ENCODE measurements at places on chromosomes 2 and 18.

DNA sequence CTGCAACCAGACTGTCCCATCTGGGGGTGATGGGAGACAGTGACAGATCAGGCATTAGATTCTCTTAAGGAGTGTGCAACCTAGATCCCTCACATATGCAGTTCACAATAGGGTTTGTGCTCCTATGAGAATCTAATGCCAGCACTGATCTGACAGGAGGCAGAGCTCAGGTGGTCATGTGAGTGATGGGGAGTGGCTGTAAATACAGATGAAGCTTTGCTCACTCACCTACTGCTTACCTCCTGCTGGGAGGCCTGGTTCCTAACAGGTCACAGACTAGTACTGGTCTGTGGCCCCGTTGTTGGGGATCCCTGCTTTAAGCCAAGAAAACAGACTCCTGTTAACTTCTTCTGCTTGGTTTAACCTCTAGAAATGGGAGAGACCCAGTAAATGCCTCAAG, 3.2 kb downstream of the CYP27A1 start:
- DNase-seq: no peak

DNA sequence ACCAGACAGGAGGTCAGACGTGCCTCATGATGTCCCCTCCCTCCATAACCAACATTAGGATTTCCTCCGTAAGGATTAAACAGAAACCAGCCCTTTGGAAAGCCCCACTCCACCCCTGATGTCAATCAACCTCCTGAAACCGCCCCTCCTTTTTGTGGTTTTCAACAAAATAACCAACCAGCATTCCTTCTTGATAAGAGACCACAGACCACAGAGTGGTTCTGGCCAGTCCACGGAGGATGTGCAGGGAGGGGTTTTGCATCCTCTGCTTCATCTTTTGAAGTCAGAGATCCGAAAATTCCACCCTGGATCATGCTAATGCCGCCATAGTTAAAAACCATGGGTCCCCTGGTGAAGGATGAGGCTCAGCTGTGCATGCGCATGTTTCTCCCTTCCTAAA, 180.0 kb upstream of the CCDC150 start:
- no peak for DNase-seq

DNA sequence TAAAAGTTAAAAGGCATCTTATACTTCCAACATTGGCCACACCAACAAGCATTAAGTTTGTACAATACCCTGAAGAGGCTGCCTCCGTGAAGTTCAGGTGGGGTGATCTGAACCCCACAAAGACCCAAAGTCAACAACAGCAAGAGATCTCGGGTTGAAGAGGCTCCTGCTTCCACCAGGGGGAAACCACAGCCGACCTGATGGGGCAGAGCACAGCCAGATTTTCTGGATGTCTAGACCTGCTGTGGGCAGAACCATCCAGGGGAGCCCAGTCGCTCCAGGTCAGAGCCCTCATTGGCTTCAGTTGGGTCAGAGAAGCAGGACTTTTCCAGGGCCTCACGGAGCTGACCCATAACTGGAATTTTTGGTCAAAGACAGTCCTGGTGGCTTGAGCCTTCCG, 66.5 kb upstream of the ACKR3 start:
- DNase-seq: no peak

- DNase-seq: no peak
Observed at GRCh38 chr2:3704692-3705091, 1.3 kb downstream of the DCDC2C start.

- no peak for DNase-seq
Observed at GRCh38 chr2:134410831-134411231, 157.0 kb downstream of the MGAT5 start.

DNA sequence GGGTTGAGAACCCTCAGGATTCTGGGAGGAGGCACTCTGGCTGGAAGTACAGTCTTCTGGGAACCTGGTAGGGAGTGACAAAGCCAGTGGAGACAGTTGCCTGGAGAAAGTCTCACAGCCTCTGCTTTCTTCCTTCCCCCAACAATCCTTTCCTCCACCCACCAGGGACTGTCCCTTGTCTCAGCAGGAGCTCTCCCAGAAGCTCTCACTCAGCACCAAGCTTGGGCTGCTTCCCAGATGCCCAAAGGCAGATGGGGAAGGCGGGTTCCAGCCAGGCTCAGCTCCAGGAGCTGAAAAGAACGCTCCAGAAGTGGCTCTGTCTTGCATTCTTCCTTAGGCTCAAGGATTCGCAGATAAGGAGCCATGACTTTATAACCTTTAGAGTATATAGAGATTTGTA, 7.6 kb upstream of the NAGK start:
- DNase-seq: no peak

- no peak for DNase-seq
Observed at GRCh38 chr18:61998957-61999356, 106.2 kb upstream of the RNF152 start.

- DNase-seq: no peak
Observed at GRCh38 chr2:215698566-215698965, 262.7 kb upstream of the FN1 start.

DNA sequence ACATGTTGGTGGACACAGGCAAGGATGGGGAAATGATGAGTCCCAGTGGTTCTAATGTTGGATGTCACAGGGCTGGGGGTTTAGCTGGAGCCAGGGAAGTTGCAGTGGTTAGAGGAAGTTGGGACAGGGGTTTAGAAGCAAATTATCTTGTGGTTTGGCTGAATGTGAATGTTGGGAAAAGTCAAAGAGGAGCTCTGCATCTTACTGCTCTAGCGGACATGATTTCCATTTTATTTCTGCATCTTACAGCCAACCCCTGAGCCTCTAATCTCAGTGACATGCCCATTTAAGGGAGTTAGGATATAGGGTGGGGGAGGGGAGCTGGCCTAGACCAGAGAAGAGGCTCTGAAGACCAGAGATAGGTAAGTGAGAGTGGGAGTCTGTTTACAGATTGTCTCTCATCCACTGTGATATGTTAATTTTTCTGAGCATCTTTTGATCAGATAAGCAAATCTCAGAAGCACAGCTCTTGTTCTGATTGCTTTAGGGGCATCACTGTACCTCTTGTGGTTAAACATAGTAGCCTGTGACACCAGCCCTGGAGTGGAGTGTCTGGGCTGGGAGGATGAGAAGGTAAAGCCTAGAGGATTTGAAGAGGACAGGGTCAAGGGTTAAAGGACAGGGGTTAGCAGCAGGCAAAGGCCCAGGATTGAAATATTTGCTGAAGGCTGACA, 43.6 kb downstream of the SETBP1 start:
- DNase-seq: no peak

GRCh38 chr2:72819501-72819900, 6.3 kb downstream of the EXOC6B start:
- DNase-seq: no peak

DNA sequence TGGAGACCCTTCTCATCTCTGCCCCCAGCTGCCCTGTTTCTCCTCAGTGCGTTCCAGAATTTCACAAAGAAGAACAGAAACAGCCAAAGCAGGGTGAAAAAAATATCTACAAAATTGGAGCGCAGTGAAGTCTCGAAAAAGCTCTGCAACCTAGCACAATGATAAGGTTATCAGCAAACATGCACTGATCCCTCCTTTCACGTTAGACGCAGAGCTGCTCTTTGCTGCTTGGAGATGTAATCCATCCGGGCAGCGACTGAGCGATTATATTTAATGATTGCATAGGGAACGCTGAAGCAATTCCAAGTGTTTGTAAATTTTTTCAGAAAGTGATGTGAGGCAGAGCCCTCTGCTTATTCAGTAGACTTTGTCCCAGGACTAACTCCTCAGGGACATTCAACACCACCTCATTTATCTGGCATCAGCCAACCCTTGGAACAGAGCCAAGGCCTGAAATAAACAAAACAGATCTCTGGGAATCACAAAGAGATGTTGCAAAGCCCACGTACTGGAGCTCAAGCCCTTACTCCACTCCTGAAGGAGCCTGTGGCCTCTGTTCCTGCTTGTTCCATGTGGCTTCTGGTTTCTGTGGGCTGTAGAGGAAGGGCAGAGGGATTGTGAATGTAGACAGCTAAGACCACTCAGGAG, 172.6 kb upstream of the BCL2L11 start:
- no peak for DNase-seq

GRCh38 chr2:127012215-127012614, 94.7 kb downstream of the BIN1 start:
- DNase-seq: no peak

GRCh38 chr2:152587187-152587947, 129.9 kb downstream of the PRPF40A start:
- DNase-seq: no peak

DNA sequence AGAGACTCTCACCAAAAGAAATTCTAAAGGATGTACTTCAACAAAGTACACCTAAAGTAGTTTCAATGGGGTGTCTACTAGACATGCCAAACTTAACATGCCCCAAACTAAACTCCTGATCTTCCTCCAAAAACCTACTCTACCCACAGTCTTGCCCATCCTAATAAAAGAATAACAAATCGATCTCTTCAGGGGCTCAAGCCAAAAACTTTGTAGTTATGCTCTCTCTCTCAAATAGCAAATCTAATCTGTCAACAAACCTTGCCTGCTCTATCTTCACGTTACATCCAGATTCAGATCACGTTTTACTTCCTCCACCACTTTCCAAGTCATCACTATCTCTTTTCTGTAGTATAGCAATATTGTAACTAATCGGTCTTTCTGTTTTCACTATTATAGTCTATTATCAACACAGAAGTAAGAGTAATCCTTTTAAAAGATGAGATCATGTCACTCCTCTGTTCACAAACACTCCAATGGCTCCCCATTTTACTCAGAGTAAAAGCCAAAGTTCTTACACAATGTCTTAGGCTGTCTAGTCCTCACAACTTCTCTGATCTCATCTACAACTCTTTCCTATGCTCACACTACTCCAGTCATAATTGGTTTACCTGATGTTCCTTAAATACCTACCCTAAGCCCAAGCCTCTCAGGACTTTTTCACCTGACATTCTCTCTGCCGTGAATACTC, 79.9 kb downstream of the THADA start:
- DNase-seq: no peak

DNA sequence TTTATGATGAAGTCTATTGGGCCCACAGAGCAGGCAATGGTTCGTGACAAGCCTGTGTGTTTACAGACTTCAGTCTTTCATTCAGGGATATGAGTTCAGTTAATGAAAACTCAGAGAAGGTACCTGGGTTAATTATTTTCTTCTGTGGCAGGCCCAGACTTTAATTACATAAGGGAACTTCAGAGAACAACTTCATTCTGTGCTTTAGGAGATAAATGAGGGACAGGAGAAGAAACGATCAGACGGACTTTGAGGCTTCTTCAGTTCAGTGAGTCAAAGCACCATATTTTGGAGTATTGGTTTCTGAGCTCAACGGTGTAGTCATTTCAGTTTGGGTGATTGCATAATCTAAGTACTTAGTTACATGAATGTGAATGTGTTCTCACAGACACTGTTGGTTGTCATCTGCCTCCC, 203.0 kb upstream of the KCNJ3 start:
- no peak for DNase-seq

DNA sequence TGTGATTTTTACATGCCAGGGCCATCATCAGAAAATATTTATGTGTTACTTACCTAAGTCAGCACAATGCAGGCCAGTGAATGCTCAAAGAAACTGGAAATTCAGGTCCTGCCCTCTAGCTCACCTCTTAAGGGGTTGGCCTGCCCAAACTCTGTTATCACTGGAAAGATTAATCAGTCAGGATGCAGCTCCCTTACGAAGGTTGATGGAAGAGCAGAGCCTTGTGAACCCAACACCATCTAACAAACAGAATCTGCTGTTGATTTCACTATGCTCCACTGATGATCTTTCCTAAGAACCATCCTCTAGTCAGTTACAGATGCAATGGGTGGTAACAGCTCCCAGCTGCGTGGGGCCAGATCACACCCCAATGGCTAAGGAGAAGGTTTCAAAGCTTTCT, 38.2 kb downstream of the SOX11 start:
- no peak for DNase-seq

- DNase-seq: no peak
Observed at GRCh38 chr2:85990084-85990483, 101.3 kb upstream of the ST3GAL5 start.

DNA sequence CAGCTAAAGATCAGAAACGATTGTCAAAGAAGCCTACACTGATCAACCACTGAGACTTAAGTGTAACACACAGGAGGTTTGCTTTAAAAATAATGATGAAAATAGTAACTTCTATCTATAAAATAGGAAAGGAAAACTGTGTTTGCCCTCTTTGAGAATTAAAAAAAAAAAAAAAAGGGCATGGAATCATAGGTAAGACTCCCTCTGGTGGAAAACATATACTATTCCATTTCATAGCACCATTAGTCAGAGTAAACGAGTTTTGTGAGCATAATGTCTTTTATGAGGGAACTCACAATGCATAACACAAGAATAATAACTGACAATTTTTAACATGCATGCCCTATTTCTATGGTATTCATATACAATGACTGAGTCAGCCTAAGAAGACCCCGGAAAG, 36.3 kb downstream of the SLC35F5 start:
- peak; percentile 51 for DNase-seq

GRCh38 chr2:195656161-195656858, 716 bp upstream of the SLC39A10 start:
- no peak for DNase-seq

DNA sequence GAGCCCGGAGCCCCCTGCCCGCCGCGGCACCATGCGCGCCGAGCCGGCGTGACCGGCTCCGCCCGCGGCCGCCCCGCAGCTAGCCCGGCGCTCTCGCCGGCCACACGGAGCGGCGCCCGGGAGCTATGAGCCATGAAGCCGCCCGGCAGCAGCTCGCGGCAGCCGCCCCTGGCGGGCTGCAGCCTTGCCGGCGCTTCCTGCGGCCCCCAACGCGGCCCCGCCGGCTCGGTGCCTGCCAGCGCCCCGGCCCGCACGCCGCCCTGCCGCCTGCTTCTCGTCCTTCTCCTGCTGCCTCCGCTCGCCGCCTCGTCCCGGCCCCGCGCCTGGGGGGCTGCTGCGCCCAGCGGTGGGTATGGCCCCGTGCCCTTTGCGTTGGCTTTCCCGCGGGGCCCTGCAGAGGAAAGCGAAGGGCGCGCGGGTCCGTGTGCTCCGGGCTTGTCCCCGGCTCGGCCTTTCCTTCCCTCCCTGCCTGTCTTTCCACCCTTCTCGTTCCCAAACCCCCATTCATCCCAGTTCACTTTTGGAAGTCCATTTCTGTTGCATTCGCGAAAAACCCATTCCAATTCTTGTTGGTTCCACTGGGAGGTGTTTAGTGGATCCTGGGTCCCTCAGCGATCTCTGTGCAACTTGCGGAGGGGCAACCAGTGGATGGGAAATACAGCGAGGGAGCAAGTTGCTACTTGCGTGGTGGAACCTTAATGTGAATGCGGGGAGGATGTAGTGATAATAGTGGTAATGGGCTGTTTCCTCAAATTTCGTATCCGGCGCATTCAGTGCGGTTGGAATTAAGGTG, 599 bp downstream of the ADAM23 start:
- no peak for DNase-seq

DNA sequence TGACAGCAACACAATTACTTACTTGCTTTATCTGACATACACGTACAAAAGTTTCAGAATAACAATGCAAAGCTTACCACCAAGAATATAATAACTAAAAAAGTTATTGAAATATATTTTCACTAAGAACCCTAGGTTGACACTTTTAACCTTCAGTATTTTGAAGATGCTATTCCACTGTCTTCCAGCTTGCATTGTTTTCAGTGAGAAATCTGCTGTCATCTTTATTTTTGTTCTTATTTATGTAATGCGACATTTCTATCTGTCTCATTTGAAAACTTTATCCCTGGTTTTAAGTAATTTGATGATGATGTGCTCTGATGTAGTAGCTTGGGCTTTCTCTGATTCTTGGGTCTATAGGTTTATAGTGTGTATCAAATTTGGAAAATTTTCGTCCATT, 165.0 kb upstream of the SMIM21 start:
- DNase-seq: no peak

Data from NCI-H2081 treated with DMSO at 0.1 percent for 48 hours (cell line).